ENCODE measurements at places on chromosomes 12 and 14.

DNA sequence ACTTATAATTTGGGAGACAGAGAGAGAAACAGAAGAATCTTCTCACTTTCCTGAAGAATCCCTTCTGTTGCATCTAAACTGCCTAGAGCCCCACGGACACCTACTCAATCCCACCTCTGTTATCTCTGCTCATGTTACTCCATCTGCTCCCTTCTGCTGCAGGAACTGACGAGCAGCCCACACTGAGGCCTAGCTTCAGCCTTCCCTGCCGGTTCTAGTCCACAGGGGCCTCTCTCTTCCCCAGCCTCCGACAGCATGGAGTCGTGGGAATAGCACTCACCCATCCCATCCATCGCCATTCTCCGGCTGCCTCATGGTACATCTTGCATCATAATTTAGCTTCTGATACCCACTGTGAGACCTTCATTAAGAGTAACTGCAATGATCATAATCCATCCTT is 4.0 kb downstream of the RAB15 start:
- no peak for DNase-seq

DNA sequence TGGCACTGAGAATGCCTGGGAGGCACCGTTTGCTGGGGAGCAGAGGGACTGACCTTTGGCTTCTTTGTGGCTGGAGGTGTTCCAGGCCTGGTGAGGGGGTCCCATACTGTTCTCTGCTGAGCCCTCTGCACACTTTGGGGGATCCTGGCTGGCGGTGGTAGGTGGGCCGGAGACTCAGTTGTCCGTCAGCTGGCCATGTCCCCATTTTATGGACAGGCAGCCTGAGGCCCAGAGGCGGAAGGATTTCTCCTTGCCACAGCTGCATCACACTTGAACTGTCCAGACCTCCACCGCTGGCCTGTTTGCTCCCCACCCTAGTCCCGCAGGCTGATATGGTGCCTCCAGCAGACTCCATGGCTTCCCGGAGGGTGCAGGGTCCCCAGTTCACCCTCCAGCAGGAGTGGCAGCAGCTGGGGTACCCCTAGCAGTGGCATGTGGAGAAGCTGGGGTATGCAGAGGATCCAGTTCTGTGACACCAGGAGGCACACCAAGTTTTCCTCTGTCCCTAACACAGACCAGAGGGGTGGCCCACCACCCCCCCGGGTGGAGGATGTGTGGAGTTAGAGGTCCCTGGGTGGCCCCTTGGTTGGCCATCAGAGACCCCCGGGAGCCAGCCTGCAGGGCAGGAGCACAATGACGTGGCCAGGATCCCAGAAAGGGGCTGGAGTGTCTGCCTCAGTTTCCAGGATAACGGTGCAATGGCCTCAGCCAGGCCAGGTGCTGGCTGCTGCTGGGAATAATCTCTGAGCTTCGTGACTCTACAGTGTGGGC is 14.8 kb downstream of the SLC25A29 start:
- DNase-seq: no peak

- DNase-seq: no peak
These were observed 235.5 kb downstream of the PAWR start for GRCh38 chr12:79455286-79455685.

GRCh38 chr14:41916313-41916712 is 309.6 kb downstream of the LRFN5 start:
- DNase-seq: no peak

DNA sequence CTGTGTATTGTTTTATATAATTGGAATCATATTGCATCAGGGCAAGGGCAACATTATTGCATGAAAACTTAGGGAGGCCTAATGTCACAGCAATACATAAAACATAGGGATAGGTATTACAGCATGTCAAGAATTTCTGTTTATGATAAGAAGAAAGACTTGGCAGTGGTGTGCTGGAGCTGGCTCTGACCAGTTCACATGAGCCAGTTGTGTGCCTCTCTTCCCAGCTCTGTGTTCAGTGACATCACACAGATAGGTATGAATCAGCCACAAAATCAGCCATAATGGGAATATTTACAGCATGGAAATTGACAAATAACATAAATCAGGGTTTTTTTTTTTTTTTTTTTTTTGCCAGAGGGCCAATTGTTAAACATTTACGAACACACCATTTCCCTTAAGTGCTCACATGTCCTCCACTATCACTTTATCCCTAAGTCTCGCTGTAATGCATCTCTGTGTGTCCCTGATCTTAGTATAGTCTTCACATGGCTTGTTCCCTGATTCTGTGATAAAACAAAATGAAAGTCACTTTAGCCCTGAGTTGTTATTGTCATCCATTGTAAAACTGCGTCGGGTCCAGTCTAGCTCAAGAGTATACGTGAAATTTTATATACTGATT is 31.9 kb upstream of the ACSM4 start:
- no peak for DNase-seq

DNA sequence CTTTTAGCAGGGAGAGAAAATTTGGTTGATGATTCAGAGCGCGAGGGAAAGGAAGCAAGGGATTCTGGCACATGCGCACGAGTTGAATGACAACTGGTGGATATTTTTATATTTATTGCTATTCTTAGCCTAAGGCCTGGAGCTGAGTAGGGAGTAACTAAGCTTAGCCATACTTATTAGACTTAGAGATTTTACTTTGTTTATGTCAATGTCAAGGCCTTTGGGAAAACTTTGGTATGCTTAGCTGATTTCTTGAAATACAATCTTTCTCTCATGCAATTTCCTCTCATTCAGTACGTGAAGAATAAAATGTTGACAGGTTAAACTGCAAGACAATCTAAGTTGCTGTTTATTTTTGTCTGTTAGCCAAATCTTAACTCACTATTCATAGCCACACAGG is 101.1 kb downstream of the CRADD start:
- DNase-seq: peak; percentile 87

DNA sequence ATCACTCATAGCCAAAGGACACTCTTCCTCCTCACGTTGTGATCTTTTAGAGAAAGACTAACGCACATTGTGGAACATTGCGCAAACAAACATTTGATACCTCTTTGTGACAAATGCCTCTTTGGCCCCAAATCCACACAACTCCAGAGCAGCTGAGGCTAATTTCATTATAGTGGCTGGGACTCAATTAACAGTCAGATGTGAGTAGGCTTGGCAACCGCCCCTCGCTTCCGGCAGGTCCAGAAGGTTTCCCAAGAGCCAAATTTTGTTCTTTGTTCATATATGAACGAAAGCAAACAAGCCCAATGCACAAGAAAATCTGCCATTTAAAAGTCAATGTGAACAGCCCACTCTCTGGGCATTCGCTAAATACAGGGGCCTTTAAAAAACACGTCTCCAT is 273.9 kb downstream of the GLT1D1 start:
- DNase-seq: no peak

DNA sequence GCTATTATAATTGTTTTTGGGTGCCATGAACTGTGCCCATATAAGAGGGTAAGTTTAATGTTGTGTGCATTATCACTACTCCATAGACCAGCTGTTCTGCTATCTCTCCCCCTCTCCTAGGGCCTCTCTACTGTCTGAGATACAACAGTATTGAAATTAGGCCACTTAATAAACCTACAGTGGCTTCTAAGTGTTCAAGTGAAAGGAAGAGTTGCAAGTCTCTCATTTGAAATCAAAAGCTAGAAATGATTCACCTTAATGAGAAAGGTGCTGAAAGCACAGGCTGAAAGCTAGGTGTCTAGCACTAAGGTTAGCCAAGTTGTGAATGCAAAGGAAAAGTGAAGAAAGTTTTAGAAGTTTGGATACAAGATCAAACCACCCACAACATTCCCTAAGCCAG is 168.0 kb downstream of the SLC16A7 start:
- DNase-seq: no peak

DNA sequence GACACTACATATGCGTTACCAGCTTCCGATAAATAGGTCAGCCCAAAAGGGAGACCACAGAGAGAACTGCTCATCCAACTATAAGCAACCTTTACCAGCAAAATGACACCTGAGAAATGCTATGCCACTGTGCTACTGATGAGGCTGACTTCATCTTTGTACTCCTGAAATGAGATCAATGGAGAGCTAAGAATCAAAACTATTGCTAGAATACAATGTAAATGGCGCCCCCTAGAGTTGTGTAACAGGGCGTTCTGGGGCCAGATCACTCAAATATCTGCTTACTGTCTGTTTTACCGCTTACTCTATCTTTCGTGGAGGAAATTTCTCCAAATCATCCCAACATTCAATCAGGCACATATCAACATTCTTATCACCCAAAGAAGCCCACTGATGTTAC is 4.6 kb downstream of the ZNF384 start:
- no peak for DNase-seq

DNA sequence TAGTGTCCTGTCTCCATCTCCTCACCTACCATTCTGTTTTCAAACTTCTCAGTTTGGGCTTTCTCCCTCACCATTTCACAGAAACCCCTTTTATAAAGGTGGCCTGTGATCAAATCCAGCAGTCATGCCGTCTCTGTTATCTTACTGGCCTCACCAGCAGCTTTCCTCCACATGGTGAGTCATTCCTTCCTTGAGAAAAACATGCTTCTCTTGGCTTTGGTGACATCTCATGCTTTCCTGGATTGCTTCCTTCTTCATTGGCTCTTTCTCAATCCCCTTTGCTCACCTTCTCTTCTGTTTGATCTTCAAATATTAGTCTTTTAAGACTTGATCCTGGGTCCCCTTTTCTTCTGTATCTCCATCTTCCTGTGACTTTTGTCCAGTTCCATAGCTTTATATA is 164.9 kb downstream of the ANO4 start:
- peak; percentile 20 for DNase-seq

DNA sequence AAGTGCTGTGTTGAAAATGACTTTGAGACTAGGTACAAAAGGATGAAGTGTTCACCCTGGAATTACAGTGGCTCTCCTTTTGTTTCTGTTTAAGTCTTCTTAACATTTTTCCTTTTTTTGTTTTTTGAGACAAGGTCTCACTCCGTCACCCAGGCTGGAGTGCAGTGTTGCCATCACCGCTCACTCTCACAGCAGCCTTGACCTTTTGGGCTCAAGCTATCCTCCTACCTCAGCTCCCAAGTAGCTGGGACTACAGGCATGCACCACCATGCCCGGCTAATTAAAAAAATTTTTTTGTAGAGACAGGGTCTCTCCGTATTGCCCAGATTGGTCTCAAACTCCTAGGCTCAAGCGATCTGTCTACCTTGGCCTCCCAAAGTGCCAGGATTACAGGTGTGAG is 20.1 kb downstream of the ERC1 start:
- no peak for DNase-seq

- no peak for DNase-seq
These were observed 35.1 kb downstream of the PELI2 start for GRCh38 chr14:56153267-56153666.

- DNase-seq: no peak
These were observed 20.7 kb upstream of the FRMD6 start for GRCh38 chr14:51630987-51631386.
